Heart right ventricle (tissue), 16 donors: ENCODE measurements at places on chromosomes 16 and 17. TPM values are rescaled to one million over a fixed set of nuclear protein-coding genes. Genes with fewer than 3 reads are reported as not detected.

C1QTNF8 gene
- not detected for total RNA-seq

FNDC8 gene
- not detected for total RNA-seq

CLEC19A gene
- total RNA-seq: not detected

PLEKHG4 gene
- 0.25 TPM for total RNA-seq

KRT9 gene
- not detected for total RNA-seq

TPSB2 gene
- 1.0 TPM for total RNA-seq

KRTAP4-2 gene
- total RNA-seq: not detected

AANAT gene
- total RNA-seq: not detected

BAHCC1 gene
- total RNA-seq: 7.6 TPM

TBKBP1 gene
- total RNA-seq: 12.0 TPM

OTOP2 gene
- total RNA-seq: not detected

SLC16A6 gene
- total RNA-seq: 0.16 TPM

PAFAH1B1 gene
- 118 TPM for total RNA-seq

CMTM1 gene
- 1.0 TPM for total RNA-seq

RAPGEFL1 gene
- 3.9 TPM for total RNA-seq

CTRB1 gene
- total RNA-seq: not detected

RNF157 gene
- total RNA-seq: 6.1 TPM

KCNJ18 gene
- total RNA-seq: not detected

NLGN2 gene
- total RNA-seq: 3.9 TPM

FN3K gene
- 77.7 TPM for total RNA-seq

TBC1D3E gene
- total RNA-seq: not detected

ASPHD1 gene
- total RNA-seq: not detected

DNAAF1 gene
- total RNA-seq: 0.28 TPM

PRSS33 gene
- not detected for total RNA-seq

CACNG5 gene
- total RNA-seq: not detected

CCR7 gene
- total RNA-seq: 1.7 TPM

ZNF750 gene
- not detected for total RNA-seq

USP43 gene
- not detected for total RNA-seq

PAM16 gene
- 44.2 TPM for total RNA-seq

RNF222 gene
- not detected for total RNA-seq

VMO1 gene
- 0.60 TPM for total RNA-seq

COPZ2 gene
- 45.3 TPM for total RNA-seq

POLR3E gene
- total RNA-seq: 30.0 TPM

TMEM114 gene
- not detected for total RNA-seq

MMP28 gene
- 2.0 TPM for total RNA-seq

CENPV gene
- 8.4 TPM for total RNA-seq

TMED6 gene
- 0.41 TPM for total RNA-seq

CDR2 gene
- 5.1 TPM for total RNA-seq

PGP gene
- total RNA-seq: 21.1 TPM

CD79B gene
- total RNA-seq: 3.4 TPM

CD68 gene
- total RNA-seq: 16.5 TPM

PTGES3L gene
- 58.8 TPM for total RNA-seq

PPP1R1B gene
- total RNA-seq: 0.60 TPM
